ENCODE measurements at places on chromosomes 13 and 19. TPM values are rescaled to one million over a fixed set of nuclear protein-coding genes. Genes with fewer than 3 reads are reported as not detected.
A peak's percentile ranks its signal among the peaks of the same experiment; 100 is the strongest.

- H3K27me3 ChIP-seq: no peaks in the 10 kb centered on the region
- no peaks in the 10 kb centered on the region for H3K4me1 ChIP-seq
- no peak overlapping the region for H3K4me3 ChIP-seq
- H3K27ac ChIP-seq: no peak overlapping the region
Measured at GRCh38 chr13:70237131-70237530, 128.9 kb upstream of the KLHL1 start.

DNA sequence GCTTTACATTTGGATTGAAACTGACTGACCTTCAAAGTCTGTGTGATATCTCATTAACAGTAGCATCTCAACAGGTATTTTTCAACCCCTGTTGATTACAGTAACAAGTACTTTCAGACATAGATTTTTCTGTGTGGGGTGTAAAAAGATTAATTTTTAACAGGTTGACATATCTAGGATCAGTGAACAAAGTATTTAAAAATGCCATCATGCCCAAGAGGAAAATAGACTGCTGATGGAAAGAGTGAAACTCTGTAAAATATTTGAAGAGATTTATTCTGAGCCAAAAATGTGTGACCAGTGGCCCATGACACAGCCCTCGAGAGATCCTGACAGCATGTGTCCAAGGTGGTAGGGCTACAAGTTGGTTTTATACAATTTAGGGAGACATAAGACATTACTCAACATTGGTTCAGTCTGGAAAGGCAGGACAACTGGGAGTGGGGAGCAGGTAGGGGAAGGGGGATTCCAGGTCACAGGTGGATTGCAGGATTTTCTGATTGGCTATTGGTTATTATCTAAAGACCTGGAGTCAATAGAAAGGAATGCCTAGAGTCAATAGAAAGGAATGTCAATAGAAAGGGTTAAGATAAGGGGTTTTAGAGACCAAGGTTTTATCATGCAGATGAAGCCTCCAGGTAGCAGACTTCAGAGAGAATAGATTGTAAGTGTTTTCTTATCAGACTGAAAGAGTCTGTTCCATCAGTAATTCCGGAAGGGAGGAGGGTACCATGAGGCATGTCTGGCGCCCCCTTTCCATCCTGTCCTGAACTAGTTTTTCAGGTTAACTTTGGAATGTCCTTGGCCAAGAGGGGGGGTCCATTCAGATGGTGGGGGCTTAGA is 29.1 kb downstream of the TNFRSF19 start:
- no peak overlapping the region for H3K27ac ChIP-seq
- H3K4me3 ChIP-seq: no peak overlapping the region
- DNase-seq: no peak

GRCh38 chr13:45194081-45194939 is 6.5 kb downstream of the KCTD4 start:
- no peak overlapping the region for H3K4me3 ChIP-seq
- no peaks in the 10 kb centered on the region for H3K27me3 ChIP-seq
- no peak overlapping the region for H3K27ac ChIP-seq
- DNase-seq: no peak
- peaks cover 12% of the 10 kb centered on the region for H3K4me1 ChIP-seq

DNA sequence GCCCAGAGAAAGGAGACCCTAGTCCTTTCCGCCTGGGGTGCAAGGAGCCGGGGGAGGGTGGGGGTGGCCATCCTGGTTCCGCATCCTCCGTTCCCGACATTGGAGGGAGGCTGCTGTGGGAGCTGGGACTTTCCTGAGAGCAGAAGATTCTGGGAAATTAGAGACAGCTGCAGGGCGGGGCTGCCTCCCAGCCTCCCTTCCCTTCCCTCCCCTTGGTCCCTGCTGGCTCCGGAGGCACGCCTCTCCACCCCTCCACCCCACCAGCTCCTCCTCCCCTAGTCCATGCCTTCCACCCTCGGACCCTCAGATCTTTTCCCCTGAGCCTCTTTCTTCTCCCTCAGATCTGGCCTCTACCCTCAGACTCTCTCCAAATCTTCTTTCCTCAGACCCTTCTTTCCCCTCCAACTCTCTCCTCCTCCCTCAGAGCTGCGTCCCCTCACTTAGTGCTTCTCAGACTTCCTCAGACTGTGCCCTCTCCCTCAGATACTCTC is 3.1 kb upstream of the BCL3 start:
- H3K36me3 ChIP-seq: peaks cover 13% of the 10 kb centered on the region
- no peak for DNase-seq
- peak overlapping the region; percentile 28 for H3K27ac ChIP-seq
- no peak overlapping the region for H3K4me3 ChIP-seq

GRCh38 chr19:49818649-49819370 is 721 bp downstream of the MED25 start:
- H3K36me3 ChIP-seq: peaks cover 21% of the 10 kb centered on the region
- no peak for DNase-seq
- no peaks in the 10 kb centered on the region for H3K27me3 ChIP-seq
- peaks cover 30% of the 10 kb centered on the region for H3K4me1 ChIP-seq
- peak overlapping the region; percentile 93 for H3K27ac ChIP-seq

DNA sequence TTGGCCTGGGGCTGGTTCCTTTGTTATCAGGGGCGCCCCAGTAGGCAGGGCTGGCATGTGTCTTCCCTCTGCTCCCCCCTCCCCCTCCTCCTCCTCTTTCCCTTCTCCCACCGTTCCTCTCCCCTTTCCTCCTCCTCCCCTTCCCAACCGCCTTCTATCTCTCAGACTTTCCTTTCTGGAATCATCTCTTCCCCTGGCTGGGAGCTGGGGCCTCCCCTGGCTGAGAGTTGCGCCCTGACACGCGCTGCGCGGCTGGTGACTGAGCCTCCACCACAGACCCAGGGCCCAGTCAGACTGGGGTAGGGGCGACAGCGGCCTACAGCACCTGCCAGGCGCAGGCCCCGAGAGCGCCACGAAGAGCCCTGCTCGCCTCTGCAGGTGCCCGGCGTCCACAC is 2.8 kb downstream of the PNMA8B start:
- no peak overlapping the region for H3K27ac ChIP-seq
- no peaks in the 10 kb centered on the region for H3K36me3 ChIP-seq
- peaks cover 13% of the 10 kb centered on the region for H3K4me1 ChIP-seq
- DNase-seq: no peak
- H3K4me3 ChIP-seq: no peak overlapping the region

DNA sequence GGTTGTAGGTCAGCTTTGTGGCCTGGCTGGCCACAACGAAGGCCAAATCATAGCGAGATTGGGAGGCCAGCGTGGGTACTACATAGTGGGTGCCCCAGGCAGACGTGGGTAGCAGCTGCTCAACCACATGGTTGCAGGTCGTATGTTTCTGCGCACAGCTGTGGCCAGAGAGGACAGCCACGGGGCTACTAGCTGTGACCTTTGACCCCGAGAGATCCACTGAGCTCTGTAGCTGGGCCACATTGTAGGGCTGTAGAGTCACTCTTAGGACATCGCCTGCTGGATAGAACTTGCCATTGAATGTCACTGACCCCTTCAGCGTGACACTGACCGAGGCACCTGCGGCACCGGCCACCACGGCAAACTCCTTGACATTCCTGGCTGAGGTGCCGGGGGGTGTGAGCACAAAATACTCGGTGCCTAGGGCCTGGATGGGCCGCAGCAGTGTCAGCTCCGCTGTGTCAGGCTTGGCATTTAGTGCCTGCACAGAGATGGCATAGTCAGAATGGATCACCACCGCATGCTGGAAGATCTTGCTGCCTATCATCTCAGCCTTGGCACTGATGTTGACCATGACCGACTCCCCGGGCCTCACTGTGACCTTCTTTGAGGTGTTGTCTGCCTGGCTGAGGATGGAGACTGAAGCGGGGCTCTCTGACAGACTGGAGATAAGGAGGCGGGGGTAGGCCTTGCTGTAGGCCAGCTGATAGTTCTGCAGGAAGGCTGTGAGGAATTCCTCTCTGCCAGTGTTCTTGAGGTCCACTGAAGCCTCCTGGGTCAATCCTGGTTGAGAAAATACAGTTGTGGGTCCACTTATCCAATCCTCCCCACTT is 6.7 kb downstream of the FCGBP start:
- H3K4me1 ChIP-seq: no peaks in the 10 kb centered on the region
- no peak overlapping the region for H3K27ac ChIP-seq
- no peaks in the 10 kb centered on the region for H3K27me3 ChIP-seq
- no peaks in the 10 kb centered on the region for H3K36me3 ChIP-seq
- no peak for DNase-seq

- no peak for DNase-seq
- no peaks in the 10 kb centered on the region for H3K27me3 ChIP-seq
- H3K4me3 ChIP-seq: no peak overlapping the region
- no peak overlapping the region for H3K27ac ChIP-seq
- H3K4me1 ChIP-seq: peaks cover 13% of the 10 kb centered on the region
Measured at GRCh38 chr19:18060472-18060871, 26.3 kb downstream of the IL12RB1 start.

GRCh38 chr13:65710514-65710913 is 1519.6 kb downstream of the PCDH9 start:
- no peaks in the 10 kb centered on the region for H3K36me3 ChIP-seq
- H3K4me3 ChIP-seq: no peak overlapping the region
- H3K27me3 ChIP-seq: no peaks in the 10 kb centered on the region
- H3K4me1 ChIP-seq: no peaks in the 10 kb centered on the region
- DNase-seq: no peak
- H3K27ac ChIP-seq: no peak overlapping the region

DNA sequence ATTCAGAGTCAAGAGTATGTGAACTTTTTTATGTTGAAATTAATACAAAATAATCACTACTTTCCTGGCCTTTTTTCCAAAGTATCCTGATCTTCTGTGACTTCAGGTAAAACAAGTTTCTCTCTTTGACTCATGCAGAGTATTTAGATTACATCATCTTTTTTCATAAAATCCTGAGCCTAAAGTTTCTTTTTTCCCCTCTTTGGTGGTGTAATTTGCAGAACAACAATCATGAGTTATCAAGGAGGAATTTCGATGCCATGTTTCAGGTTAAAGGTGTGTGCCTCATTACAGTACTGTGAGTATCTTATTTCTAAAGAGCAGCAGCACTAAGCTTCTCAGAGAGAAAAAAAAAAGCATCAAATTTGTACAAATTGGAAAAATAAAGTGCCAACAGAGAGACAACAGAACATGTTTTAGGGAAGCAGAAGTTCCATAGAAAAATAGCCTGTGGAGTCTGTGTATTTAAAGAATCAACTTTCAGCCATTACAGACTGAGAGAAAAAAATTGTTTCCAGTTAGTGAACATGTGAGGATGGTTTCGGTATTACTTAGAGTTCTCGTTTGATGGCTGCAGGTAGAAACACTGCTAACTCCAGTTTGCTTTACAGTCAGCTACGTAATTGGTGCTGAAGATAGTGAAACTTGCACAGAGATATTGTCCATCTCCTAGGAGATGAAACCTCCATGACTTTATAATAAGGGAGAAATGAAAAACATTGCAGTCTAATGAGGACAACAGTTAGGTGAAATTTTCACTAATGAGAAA is 78.1 kb upstream of the PCDH9 start:
- DNase-seq: no peak
- no peak overlapping the region for H3K4me3 ChIP-seq
- H3K36me3 ChIP-seq: no peaks in the 10 kb centered on the region
- no peaks in the 10 kb centered on the region for H3K4me1 ChIP-seq
- no peak overlapping the region for H3K27ac ChIP-seq
- no peaks in the 10 kb centered on the region for H3K27me3 ChIP-seq

DNA sequence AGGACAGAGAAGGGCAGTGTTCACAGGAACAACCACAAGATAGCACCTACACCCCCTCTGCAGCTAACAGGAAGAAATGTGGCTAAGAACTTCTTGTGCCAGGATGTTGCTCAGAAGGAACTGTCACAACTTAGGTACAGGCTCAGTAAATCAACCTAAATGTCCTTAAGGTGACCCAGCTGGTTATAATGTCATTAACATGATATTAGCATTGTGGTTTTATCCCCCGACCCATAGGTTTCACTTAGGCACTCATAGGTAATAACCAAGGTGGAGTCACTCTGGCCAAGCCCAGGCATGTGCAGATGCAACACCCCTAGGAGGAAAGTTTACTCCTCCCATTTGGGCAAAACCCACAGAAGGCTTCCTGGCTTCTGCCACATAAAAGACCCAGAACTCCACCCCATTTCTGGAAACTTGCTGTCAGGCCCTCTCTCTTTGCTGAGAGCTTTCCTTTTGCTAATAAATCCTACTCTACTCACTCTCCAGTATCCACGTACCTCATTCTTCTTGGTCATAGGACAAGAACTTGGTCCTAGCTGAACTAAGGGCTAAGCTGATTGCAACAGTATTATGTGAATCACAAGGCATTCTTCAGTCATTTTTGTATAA is 951.3 kb downstream of the SLITRK5 start:
- no peak for DNase-seq
- H3K4me1 ChIP-seq: peaks cover 7% of the 10 kb centered on the region
- no peaks in the 10 kb centered on the region for H3K27me3 ChIP-seq
- H3K4me3 ChIP-seq: no peak overlapping the region
- H3K36me3 ChIP-seq: no peaks in the 10 kb centered on the region
- H3K27ac ChIP-seq: peak overlapping the region; percentile 54

- no peak overlapping the region for H3K4me3 ChIP-seq
- H3K36me3 ChIP-seq: no peaks in the 10 kb centered on the region
- H3K4me1 ChIP-seq: no peaks in the 10 kb centered on the region
- no peak overlapping the region for H3K27ac ChIP-seq
Measured at GRCh38 chr19:7789447-7789846, 26.4 kb downstream of the CLEC4M start.

DNA sequence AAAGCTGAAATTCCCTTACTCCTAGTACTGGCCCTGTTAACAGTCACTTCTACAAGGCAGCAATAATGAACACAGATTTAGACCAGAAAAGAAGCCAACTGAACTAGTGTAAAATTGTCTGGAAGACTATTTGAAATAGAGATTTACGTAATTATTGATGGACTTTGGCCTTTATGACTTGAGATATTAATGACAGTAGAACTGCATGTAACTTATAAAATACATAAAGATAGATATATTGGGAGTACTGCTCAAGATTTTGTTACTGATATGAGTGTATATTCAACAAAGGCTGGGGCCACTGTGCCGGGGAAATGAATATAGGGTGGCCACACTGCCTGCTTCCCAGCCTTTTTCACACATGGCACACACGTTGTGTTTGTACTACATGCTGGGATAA is 88.8 kb downstream of the STARD13 start:
- H3K4me3 ChIP-seq: no peak overlapping the region
- H3K27ac ChIP-seq: no peak overlapping the region
- peaks cover 7% of the 10 kb centered on the region for H3K4me1 ChIP-seq
- H3K27me3 ChIP-seq: peaks cover 7% of the 10 kb centered on the region

GRCh38 chr19:42465827-42466280 is 23.1 kb upstream of the CXCL17 start:
- no peaks in the 10 kb centered on the region for H3K36me3 ChIP-seq
- H3K4me3 ChIP-seq: no peak overlapping the region
- H3K27ac ChIP-seq: no peak overlapping the region
- H3K27me3 ChIP-seq: no peaks in the 10 kb centered on the region
- H3K4me1 ChIP-seq: peaks cover 33% of the 10 kb centered on the region

Gene LYPD3
- total RNA-seq: 0.63 TPM

Gene PGLYRP2
- total RNA-seq: 0.08 TPM

Gene CACNA1A
- 3.6 TPM for total RNA-seq

Gene ZGLP1
- total RNA-seq: 1.0 TPM

Gene SLC7A9
- total RNA-seq: 0.30 TPM

Gene ZNF543
- 7.7 TPM for total RNA-seq

Gene GPR4
- total RNA-seq: not detected

All from activated CD4-positive, alpha-beta memory T cell treated with anti-CD3 and anti-CD28 coated beads, Interleukin-2, amount 10 ng/mL, durations not matched to agents 7 days and 5 days (primary cell).